ENCODE measurements at places on chromosomes 5 and 9. TPM values are rescaled to one million over a fixed set of nuclear protein-coding genes. Genes with fewer than 3 reads are reported as not detected.

DNA sequence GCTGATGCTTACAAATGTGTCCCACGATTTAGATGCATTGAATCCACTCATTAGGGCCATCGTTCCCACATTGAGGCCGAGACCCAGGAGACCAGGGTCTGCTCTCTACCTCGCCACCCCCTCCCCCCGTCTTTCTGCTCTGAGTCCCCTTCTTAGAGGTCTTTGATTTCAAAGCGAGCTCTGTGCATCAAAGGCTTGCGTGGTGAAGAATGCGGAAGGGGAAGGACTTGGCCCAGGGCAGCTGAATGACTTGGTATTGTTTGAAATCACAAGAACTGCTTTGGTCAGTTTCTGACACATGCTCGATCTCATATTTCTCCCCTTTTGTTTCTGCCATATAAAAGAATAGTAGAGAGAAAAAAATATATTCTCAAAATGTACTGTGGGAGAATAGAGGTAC is 78.3 kb upstream of the IRX1 start:
- no peaks in the 10 kb centered on the region for H3K36me3 ChIP-seq
- H3K27ac ChIP-seq = no peak overlapping the region
- no peaks in the 10 kb centered on the region for H3K4me1 ChIP-seq
- no peak for DNase-seq

- no peak for DNase-seq
- no peak overlapping the region for H3K27ac ChIP-seq
- H3K4me1 ChIP-seq = no peaks in the 10 kb centered on the region
Observed at GRCh38 chr5:173530547-173530946, 85.9 kb downstream of the BOD1 start.

GRCh38 chr5:21834863-21835262 is 1018.3 kb downstream of the CDH12 start:
- no peaks in the 10 kb centered on the region for H3K4me1 ChIP-seq
- no peak overlapping the region for H3K27ac ChIP-seq
- DNase-seq = no peak
- H3K36me3 ChIP-seq = no peaks in the 10 kb centered on the region

DNA sequence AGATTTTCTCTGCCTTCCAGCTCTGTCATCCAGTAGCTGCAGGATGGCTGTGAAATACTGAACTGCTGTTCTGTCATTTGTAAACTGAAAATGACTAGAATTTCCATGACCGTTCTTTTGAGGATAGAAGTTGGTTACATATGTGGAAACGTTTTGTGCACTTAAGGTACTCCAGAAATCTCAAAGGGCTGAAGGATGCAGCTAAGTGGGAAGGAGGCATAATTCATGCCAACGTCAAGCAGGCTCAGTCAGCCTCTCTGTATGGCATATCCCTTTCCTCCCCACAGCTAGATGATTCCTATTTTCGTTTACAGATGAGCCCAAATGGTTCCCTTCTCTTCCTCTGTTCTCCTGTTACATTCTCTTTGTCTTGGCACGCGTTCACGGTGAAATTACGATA is 257.6 kb downstream of the FBXL7 start:
- no peaks in the 10 kb centered on the region for H3K36me3 ChIP-seq
- no peaks in the 10 kb centered on the region for H3K27me3 ChIP-seq
- no peak overlapping the region for H3K4me3 ChIP-seq
- no peak for DNase-seq

Gene CER1
- total RNA-seq = not detected

Gene ANKDD1B
- not detected for total RNA-seq

DNA sequence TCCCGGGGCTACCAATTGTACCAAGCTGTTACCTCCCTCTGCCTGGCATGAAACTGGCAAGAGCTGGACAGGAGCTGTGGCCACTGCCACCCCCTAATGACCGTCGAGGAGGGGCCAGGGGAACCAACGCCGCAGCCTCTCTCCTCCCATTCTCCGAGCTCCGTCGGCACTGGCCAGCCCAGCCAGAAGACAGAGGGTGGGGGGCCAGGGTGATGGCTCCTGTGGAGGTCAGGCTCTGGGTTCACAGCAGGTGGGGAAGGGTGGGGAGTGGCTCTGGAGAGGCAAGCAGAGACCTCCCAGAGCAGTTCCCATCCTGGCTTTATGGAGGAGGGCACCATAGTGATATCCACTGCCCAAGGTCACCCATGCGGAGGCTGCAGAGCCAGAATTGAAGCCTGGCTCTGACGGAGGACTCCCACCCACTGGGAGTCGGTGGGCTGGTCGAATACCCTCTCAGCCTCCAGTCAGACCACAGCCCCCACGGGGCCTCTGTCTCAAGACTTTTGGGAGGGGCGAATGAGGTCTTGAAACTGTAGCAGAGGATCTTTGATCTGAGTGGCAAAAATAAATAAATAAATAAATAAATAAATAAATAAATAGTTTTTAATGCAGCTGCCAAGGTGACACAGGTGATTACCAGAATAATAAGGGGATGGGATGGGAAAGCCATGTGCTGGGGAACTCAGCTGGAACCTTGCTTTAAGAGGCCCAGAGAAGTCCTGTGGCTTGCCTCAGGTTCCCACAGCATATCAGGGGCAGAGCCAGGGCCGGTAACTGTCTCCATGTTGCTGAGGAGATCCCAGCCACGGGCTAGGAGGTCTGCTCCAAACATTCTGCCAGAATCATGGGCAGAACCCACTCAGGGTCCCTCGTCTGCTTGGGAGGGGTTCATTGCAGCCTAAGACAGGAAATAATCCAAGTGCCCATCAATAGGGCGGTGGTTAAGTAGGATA is 42.5 kb upstream of the NEURL1B start:
- no peak for DNase-seq
- H3K27me3 ChIP-seq = no peaks in the 10 kb centered on the region

Gene CCDC69
- total RNA-seq = 84.5 TPM

- H3K27ac ChIP-seq = no peak overlapping the region
- H3K27me3 ChIP-seq = no peaks in the 10 kb centered on the region
- peaks cover 4% of the 10 kb centered on the region for H3K4me1 ChIP-seq
- H3K4me3 ChIP-seq = no peak overlapping the region
Observed at GRCh38 chr5:54795284-54795683, 190.1 kb downstream of the ESM1 start.

- H3K4me1 ChIP-seq = peaks cover 12% of the 10 kb centered on the region
- H3K27me3 ChIP-seq = no peaks in the 10 kb centered on the region
- no peak for DNase-seq
- H3K27ac ChIP-seq = no peak overlapping the region
Observed at GRCh38 chr9:20722221-20722620, 38.2 kb downstream of the FOCAD start.
